ENCODE measurements at places on chromosomes 7 and 10. TPM values are rescaled to one million over a fixed set of nuclear protein-coding genes. Genes with fewer than 3 reads are reported as not detected.

Gene PROSER2
- 1.7 TPM for total RNA-seq

Gene FAM13C
- total RNA-seq: 3.9 TPM

Gene GPR37
- total RNA-seq: not detected

Gene GPRIN2
- total RNA-seq: not detected

Gene FRAT2
- total RNA-seq: 6.2 TPM

Gene FAM241B
- 0.19 TPM for total RNA-seq

Gene ALOX5
- total RNA-seq: 0.19 TPM

Gene DCLRE1A
- 6.7 TPM for total RNA-seq

Gene SFTPA1
- total RNA-seq: not detected

Gene C7orf57
- not detected for total RNA-seq

Gene NXPH1
- not detected for total RNA-seq

Gene PRF1
- not detected for total RNA-seq

Gene NEUROG3
- total RNA-seq: not detected

Gene FAM25A
- not detected for total RNA-seq

Gene LIPJ
- total RNA-seq: not detected

Gene CTAGE4
- 0.28 TPM for total RNA-seq

Gene TEX47
- total RNA-seq: not detected

Gene OR6V1
- not detected for total RNA-seq

Gene GTPBP4
- total RNA-seq: 38.6 TPM

Gene NUP42
- 28.8 TPM for total RNA-seq

Gene SOSTDC1
- not detected for total RNA-seq

Gene DNAJC12
- 9.6 TPM for total RNA-seq

Gene PTPRN2
- total RNA-seq: 1.7 TPM

Gene EN2
- total RNA-seq: not detected

Gene ARMS2
- total RNA-seq: not detected

Gene GARIN1A
- total RNA-seq: 0.38 TPM

Gene PCLO
- 0.19 TPM for total RNA-seq

Gene CYP3A5
- total RNA-seq: under 0.01 TPM

Gene AMPH
- 1.2 TPM for total RNA-seq

Gene PTF1A
- total RNA-seq: not detected

Gene ZNF398
- 9.6 TPM for total RNA-seq

Gene LRRC61
- 0.85 TPM for total RNA-seq

Gene FAM237B
- total RNA-seq: under 0.01 TPM

Gene CFAP69
- total RNA-seq: 1.2 TPM

Gene MNX1
- total RNA-seq: not detected

Gene CTAGE15
- not detected for total RNA-seq

Gene MCM10
- 1.4 TPM for total RNA-seq

Gene CTBP2
- 70.2 TPM for total RNA-seq

All from regular cardiac myocyte (primary cell).